ENCODE measurements at places on chromosomes 2 and 18.

DNA sequence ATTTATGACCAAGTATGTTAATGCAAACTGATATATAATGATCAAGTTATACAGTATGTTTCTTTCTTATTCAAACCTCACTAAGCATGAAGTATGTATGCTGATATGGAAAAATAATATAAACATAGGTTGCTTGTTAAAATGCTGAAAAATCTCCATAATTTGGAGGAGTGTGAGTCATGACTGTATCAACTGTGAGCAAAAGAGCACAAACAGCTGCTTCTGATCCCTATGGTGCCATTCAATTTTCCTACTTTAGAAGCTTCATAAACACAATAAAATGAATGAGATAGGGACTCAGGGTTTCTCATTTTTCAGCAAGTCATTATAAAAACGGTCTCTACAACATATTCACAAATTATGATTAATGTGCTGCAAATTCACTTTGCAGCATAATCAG lies 129.9 kb upstream of the TFPI start:
- no peak for DNase-seq

DNA sequence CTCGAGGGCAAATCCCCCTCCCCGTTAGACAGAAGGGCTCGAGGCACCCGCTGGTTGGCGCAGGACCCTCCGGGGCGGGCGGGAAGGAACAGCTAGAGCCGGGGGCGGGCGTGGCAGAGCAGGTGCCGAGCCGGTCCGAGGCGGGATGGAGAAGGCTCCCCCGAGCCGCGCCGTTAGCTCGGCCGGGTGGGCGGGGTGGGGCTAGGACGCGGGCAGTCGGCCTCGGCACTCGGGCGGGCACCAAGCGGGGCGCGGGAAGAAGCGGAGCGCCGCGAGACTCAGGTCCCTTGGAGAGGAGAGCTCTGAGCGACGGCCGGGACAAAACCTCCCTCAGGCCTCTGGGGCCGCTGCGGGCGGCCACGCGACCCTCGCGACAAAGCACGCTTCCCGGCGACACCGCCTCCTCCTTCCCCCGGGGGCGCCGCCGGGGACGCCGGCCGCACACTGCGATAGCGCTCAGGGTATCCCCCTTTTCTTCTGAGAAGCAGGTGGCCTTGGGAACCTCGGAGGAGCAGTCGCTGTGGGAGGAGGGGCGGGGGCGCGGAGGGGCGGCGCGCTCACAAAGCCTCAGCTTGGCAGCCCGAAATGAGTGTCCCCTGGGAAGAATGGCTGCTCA lies 721 bp downstream of the FHOD3 start:
- DNase-seq: no peak

- no peak for DNase-seq
Measured at GRCh38 chr18:55012008-55012407, 52.7 kb upstream of the CCDC68 start.

DNA sequence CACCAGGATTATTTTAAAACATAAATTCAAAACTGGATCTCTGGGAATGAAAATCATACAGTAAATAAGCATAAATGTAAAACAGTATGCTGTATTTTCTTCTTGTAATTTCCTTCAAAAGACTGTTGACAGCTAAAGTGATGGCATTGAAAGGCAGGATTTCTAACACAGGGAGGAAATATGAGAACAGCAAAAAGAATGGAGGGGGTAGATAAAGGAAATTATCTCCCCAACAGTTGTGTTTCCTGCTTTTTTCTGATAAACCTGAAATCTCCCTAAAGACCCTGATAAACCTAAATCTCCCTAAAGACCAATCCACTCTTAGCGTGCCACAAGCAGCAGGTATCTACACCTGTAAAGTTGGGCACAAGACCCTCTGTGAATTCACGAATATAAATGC lies 50.8 kb downstream of the PIAS2 start:
- no peak for DNase-seq

DNA sequence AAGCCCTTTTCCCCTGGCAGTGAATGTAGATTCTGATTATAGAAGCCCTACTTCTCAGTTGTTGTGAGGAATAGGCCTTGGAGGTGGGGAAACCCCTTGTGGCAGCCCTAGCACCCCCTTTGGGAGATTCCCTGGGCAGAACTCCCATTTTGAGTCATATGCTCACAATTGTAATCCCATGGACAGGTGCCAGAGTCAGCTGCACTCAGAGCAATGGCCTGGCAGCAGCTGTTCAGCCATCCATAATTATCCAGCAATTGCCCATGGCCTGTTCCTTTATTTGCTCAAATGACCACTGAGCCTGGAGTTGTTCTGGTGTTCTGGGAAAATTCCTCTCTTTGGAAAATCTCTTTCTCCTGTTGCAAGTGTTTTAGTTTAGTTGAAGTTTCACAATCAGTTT lies 71.7 kb downstream of the PTRHD1 start:
- DNase-seq: no peak

GRCh38 chr2:5393474-5393873 lies 298.7 kb upstream of the SOX11 start:
- DNase-seq: no peak

DNA sequence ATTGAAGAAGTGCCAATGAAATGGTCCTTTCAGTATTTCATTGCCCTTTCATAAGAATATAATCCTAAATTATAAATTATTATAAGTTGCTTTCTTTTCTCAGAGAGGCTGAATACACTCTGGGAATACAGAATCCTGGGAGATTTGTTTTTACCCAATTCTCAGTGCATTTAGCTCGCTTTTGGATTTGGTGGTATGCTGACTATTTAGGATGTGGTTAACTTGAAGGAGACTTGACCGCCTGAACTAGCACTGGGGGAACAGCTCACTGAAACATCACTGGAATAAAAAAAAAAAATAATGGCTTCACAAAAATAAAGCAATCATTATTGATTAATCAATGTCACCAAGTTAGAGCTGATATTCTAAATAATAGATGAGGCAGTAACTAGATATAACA lies 10.2 kb downstream of the TNFAIP6 start:
- no peak for DNase-seq

- no peak for DNase-seq
Measured at GRCh38 chr2:46325182-46325928, 28.1 kb downstream of the EPAS1 start.

DNA sequence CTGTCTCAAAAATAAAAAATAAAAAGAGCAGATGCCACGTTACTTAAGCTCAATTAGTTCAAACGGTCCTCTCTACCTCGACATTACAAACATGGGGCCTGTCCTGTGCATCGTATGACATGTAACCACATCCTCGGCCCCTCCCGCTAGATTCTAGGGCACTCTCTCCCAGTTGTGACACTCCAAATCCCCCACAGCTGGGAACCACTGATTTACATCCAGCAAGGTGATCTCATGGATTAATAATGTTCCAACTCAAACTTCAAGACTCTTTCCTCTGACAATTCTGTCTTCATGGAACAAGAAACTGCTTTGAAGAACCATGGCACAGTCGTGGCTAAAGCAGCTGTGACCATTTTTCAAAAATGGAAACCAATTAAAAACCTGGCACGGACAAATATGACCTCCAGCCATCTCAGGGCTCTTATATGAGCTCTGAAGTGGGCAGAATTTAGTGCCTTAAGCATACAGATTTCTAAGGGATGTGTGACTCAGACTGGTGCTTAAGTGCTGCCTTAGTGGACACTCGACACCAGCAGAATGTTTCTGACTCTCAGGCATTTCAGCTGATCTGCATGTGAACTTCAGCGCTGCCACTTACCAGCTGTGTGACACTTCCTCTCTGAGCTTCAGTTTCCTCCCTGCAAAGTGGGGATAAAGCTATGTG lies 31.7 kb upstream of the ASAP2 start:
- no peak for DNase-seq

DNA sequence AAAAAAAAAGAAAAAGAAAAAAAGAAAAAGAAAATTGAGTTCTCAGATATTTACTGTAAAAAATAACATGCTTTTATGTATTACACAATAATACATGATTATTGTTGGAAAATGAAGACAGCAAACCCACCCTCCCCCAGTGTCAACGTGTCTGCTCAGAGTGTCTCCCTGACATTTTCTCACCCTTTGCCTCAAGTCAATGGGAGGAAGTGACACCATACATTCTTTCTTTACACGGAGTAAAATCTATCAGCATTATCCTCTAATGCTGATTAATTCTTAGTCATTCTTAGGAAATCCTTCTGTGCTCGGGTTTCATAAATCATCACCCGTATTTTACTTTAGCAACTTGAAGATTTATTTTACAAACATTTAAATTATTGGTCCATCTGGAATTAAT lies 32.0 kb downstream of the CTAGE1 start:
- DNase-seq: no peak

GRCh38 chr18:73520229-73520628 lies 627.4 kb downstream of the FBXO15 start:
- no peak for DNase-seq

GRCh38 chr2:37776487-37776886 lies 105.0 kb upstream of the CDC42EP3 start:
- no peak for DNase-seq

GRCh38 chr2:140910683-140911082 lies 1220.1 kb downstream of the LRP1B start:
- no peak for DNase-seq

DNA sequence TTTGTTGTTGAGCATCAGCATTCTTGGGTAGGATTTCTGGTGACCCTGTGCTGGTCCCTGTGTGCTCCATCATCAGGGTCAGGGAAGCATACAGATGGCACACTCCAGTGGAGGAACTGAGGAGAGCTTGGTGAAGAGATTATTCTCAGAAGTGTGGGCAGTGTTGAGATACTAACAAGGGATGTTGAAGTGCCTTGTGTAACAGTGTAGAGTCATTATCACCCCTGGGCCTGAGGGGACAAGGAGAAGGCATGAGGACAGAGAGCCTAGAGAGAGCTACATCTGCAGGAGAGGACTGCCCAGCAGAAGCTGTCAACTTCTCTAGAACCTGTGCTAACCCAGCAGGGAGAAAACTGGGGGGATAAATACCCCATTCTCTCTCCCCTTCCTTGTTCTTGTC lies 189.0 kb downstream of the PLCL1 start:
- DNase-seq: no peak

DNA sequence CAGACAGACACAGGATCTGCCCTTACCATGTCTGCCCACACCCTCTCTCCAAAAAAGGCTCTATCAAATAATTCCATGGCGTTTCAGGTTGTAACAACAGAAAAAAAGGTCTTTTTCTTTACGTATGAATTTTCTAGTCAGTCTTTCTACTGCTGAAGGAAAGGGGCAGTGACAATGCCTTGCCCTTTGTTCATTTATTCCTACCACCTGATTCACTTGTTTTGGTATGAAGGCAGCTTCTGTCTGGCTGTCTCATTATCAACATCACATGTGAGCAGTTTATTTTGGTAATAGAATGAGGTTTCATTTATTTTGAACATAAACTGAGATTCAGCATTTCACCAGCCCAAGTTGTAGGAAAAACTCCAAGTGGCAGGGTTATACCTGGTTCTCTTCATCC lies 94.3 kb upstream of the KLF7 start:
- DNase-seq: no peak

DNA sequence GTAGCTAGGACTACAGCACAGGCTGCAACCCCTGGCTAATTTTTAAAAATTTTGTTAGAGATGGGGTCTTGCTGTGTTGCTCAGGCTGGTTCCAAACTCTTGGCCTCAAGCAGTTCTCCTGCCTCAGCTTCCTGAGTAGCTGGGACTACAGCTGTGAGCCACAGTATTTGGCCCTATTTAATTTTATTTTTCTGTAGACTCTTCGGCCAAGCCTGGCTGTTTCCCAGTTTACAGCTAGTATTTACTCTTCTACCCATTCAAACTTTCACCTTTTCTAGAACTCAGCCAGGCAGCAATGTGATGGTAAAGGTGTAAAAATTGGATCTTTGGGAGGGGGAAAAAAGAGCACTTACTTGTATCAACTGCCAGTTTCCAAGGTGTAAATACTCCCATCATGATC lies 35.3 kb downstream of the SH3RF3 start:
- DNase-seq: no peak

DNA sequence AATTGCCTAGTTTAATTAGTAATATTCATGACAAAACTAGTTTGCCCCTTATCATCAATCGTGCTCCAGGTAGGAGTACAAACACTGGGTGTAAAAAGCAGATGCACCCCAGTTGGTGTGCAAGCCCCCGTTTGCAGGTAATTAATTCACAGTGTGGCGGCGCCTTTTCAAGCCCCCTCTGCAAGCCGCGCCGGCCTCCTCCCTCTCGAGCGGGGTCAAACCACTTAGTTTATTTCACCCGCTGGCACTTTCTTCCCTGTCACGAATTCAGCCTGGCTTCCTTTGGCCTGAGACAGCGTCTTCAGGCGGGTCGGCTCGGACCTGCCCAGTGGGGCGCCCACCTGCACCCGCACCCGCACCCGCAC lies 64.7 kb upstream of the MAPRE2 start:
- no peak for DNase-seq

DNA sequence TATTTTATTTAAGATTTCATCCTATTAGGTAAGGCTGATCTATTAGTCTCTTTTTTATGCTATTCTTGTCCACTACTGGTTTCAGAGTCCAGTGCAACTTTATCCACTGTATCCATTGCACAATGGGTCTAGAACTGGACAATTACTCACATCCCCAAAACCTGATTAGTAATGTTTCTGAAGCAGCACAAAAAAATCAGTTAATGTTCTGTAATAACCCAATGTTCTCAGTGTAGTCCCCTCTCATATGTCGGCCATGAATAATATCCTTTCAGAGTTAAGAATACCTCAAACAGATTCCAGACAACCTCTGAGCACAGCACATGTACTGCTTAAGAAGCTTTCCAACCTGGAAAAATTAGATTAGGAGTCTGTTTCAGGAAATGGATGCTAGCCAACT lies 29.7 kb downstream of the MGAT4A start:
- no peak for DNase-seq

DNA sequence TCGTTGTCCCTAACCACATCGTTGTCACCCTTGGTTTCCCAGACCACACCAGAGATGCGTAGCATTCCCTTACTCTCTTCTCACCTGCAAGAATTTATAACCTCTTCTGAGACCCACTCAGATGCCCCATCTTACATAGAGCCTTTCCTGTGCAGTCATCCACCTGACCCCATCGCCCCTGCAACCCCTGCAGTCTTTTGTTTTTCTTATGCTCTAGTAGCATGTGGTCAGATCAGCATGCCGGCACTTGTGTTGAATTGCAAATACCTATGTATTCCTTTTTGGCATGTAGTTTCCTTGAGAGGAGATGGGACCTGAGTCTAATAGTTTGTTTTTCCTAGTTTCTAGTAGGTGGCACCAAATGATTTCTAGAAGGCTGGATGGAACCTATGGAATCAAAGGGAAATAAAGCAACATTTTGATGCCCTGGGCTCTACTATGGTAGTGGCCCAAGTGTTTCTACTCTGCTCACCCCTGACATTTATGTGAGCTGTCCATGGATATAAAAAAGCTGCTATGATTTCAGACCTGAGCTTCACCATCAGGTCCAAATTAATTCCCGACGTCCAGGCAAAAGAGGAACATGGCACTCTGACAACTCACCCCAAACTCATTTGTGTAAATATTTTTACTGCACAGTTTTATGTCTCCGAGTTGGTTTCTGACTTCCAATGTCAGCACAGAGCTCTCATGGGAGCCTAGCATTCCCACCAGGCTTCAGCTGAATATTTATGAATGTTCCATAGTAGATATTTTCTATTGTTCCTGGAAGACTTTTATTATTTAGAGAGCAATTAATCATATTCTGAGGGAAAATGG lies 143.6 kb downstream of the RNF144A start:
- no peak for DNase-seq

All from activated T-helper 1 cell treated with Interleukin-2 at 50 U/mL for 16 hours (primary cell).